ENCODE measurements at places on chromosomes 16 and 17.

- DNase-seq: no peak
Measured at GRCh38 chr17:79137789-79138165, 63.2 kb downstream of the ENGASE start.

DNA sequence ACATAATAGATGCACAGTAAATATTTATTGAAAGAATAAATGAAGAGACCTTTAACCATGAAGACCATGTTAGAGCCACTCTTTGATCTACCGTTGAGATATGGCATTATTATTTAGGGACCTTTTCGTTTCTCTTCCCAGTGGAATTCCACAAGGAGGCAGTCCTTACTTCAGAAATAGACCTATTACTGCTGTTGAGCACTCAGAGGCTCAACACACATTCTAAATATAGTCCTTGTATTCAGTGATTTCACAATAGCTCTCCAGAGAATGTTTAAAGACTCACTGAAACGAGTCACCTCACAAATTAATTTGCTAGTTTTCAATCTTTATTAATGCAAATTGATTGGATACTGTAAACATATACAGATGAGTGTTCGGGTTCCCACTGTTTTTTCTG, 603.8 kb downstream of the CDH8 start:
- DNase-seq: no peak

- no peak for DNase-seq
Measured at GRCh38 chr17:7328840-7329373, at the start of gene NEURL4. NEURL4 (minus strand) TSS chr17:7329335; CDS start chr17:7329312, 23 bp downstream.

- peak; percentile 54 for DNase-seq
Measured at GRCh38 chr17:7523033-7523432, 25.8 kb upstream of the TNFSF12 start.

DNA sequence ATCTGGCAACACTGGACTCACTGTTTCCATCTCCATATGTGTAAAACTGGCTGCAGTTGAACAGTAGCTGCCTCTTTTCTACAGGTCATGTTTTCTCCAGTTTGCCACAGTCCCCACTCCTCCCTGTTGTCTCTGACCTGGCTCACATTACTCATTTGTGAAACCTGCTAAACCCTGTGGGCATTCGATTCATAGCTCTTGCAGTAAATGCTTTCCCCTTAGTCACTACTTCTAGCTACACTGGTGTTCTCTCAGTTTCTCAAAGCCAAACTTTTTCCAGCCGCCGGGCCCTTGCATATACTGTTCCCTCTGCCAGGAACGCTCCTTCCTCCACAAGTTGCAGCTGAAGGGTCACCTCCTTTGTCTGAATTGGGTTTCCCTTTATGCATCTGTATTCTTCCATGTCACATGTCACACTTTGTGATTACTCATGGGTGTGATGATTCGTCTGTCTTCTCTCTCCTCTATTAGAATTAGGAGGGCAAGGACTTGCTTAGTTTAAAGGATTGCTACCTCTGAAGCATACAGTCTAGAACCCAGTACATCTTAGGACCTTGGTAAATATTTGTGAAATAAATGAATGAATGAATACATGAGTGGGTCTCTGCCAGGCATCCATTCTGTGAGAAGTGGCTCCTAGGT, 15.0 kb upstream of the MT4 start:
- DNase-seq: peak; percentile 45

DNA sequence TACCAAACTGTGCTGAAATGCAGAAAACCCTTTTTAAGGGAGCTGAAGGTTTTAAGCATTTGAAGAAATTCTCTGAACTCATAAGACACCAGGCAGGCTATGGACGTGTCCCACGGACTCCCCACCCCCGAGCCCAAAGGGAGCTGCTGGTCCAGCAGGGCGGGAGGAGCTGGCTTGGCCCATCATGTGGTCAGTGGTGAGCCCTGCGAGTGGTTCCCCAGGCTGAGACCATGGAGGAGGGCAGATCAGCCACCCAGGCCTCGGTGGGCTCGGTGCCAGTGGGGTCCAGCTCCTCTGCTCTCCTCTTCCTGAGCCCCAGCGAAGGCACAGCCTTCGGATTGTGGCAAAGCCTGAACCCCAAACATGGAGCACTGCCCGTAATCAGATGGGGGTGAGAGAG, 27.0 kb downstream of the LGALS3BP start:
- no peak for DNase-seq

- no peak for DNase-seq
Measured at GRCh38 chr16:15897121-15897780, 8.8 kb upstream of the CEP20 start.

DNA sequence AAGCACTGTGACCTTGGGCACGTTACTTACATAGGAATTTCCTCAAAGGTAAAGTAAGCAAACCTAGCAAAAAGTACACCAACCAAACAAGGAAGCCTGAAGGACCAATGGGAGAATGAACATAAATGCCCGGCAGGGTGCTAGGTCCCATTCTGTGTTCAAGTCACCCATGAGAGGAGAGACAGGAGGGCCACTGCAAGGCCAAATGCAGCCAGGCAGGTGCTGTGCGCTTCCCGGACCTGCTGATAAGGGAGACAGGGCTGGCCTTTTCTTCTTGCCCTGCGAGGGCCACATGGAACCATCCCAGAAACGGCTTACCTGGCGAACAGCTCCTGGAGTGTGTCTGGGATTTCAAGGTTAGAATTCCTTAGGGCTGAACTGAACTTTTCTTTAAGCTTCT, 69.0 kb downstream of the GTF3C1 start:
- no peak for DNase-seq

GRCh38 chr17:12568358-12569251, 97.1 kb upstream of the MYOCD start:
- DNase-seq: no peak

- DNase-seq: no peak
Measured at GRCh38 chr16:60739737-60740683, 1296.2 kb downstream of the CDH8 start.

- DNase-seq: no peak
Measured at GRCh38 chr17:59743842-59744241, 36.4 kb downstream of the VMP1 start.

DNA sequence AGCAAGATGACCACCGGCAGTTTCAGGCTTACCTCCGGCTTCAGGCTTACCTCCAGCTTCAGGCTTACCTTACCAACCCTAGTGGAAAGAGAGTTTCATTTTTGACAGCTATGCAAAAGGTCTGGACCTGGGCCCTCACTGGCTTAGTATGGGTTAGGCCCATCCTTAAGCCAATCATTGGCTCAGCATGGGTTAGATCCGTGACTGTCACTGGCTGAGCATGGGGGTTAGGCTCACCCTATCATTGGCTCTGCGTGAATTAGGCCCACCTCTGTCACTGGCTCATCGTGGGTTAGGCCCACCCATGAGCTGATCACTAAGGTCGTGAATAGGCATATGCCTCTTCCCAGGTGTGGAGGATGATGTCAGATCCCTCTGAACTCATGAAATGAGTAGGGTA, 8.1 kb downstream of the NDE1 start:
- DNase-seq: no peak

DNA sequence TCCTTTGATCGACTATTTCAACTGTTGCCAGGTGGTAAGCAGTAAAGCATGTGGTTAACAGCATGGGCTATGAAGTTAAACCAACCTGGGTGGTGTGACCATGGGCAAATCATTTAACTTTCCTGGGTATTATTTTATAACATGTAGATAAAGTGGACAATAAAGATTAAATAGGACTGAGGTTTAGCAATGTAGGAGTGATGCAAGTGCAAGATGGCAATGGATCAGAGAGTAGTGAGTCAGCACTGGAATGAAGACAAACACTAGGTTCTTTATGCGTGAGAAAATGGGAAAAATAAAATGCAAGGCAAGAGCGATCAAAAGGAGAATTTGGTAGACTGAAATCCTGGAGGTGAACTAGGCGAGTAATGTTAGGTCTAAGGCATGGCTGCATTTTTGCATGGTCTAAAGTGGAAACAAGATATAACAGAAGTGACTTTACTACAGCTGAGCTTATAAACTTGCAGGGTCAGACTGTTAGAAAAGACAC, 222.4 kb upstream of the AXIN2 start:
- DNase-seq: no peak

GRCh38 chr17:63646488-63646806, 24.2 kb downstream of the MAP3K3 start:
- no peak for DNase-seq

Measured in activated T-cell treated with anti-CD3 and anti-CD28 coated beads, Interleukin-2, amount 50 U/mL, for 48 hours (primary cell).